SK-N-DZ (cell line): ENCODE measurements at places on chromosomes 4 and X.
A peak's percentile ranks its signal among the peaks of the same experiment; 100 is the strongest.

DNA sequence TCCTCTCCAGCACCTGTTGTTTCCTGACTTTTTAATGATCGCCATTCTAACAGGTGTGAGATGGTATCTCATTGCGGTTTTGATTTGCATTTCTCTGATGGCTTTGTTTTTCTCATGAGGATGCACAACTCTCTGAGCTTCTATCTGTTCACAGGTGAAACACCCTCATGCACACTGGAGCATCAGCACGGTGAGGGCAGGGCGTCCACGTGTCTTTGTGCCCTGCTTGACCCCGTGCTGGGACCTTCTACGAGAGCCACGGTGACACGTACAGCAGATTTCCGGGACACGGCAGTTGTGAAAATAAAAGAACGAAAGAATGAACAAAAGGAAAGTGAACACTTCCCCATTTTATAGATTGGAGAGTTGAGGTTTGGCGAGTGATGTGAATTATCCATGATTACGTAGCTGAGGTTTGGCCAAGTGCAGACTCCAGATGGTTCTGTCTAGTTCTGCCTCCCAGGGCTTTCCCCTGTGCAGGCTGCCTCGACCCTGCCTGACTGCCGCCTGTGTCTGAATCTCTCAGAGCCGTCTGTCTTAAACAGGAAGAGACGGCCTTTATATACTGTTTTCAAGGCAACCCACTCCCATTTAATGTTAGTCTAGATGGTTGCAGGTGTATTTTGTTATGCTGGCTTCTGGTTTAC, 67.8 kb upstream of the SORBS2 start:
- no peak for DNase-seq

DNA sequence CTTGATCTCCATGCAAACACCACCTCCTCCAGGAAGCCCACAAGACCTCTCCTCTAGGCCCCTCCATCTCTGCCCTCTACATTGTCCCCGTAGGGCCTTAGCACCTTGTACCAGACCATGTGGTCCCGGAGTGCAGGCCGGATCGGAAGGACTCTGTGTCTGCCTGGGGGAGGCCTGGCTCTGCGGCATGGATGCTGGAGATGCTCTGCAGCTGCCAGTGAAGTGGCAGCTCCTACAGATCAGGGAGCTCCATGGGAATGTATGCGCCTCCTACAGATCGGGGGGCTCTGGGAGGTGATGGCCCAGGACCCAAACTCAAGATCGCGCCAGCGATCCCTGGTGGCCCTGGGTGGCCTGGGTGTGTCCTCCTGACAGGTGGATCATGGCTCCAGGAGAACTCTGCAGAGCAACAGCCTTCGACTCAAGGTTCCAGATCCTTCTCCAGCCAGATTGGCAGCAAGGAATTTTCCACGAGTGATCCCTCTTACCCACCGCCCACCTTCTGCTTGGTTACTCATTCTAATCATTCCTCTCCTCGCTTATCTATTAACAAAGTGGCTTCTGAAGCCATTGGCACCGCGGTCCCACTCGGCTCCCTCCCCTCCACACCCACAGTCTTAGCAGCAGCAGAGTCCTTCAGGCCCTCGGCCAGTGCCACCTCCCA, 67.3 kb downstream of the ADRA2C start:
- DNase-seq, result no peak

DNA sequence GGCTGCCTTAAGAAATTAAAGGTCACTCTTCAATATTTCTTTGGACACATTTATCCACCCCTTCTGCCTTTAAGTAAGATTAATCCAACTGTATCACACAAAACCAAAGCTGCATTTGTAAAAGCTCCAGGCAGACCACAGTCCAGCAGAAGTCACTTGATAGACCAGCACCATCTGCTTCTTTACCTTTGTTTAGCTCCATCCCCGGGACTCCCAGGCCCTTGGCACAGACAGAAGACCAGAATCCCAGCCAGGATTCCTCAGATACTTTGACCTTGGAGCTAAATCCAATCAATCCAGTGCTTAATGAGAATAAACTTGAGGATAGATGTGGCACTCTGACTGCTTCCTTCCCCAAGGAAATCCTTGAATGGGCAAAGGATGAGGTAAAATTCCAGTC, 333.1 kb upstream of the RASGEF1B start:
- no peak for DNase-seq

DNA sequence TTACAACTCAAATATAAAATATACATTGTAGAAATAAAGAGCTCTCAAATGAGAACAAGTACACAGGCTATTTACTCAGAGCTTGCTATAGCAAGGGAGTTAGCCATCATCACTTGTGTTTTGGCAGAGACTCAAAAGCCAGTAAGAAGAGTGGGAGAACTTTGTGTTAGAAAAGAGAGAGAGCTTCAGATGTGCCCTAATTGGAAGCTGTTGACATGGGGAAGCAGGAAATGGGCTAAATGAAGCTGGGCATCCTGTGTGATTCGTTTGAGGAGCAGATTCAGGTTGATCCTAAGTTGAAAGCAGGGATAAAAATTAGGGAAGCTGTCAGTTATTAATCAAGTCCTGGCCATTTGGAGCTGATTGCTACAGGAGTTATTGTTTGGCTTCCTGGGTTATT, 207.4 kb upstream of the MAOA start:
- no peak for DNase-seq

DNA sequence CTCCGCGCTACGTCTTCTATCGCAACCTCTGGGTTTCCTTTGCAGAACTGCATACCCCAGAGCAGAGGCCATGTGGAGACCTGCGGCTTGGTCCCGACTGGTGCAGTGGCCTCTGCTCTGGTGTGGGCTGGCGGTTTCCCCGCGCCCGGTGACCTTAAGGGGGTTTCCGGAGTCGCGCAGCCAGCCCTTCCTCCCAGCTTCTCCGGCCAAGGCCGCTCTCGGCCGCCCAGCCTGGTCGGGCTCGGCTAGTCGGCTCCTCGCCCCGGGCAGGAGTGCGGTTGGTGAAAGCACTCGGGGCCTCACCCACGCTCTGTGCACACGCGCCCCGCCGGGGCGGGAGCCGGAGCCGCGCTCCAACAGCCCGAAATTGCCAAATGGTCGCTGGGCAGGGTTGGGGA, 84.9 kb downstream of the BCOR start:
- no peak for DNase-seq

DNA sequence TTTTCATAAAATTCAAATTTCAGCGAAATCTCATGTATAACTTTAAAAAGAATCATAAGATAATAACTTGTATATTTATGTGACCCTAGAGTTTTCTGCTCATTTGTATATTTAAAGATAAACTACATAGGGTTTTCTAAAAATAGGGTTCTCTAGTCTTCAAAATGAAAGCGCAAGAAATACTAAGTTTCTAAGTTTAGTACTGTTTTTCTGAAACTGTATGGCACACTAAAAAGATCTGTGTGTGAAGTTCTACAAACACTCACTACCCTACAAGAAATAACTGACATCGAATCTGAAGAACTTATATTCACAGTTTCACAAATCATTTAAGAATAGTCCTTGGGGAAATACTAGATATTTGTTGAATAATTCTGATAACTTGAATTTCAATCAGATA, 38.7 kb upstream of the NDST4 start:
- no peak for DNase-seq

GRCh38 chr4:38013461-38014366, 53.5 kb downstream of the PTTG2 start:
- no peak for DNase-seq

DNA sequence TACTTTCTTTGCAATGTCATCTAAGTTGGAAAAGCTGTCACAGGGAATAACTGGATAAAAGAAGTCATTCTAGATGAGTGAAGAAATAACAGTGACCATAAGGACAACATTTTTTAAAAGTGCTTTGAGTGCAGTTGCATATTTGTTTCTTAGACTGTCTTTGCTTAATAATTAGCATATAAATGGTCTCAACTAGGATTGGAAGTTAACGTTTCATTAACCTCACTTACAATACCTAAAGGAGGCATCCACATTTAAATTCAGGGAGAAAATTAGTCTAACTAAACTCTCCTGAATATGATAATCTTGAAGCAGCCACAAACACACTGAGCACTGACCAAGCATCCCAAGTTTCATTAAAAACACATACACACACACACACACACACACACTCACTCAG, 780.7 kb downstream of the PCDH18 start:
- DNase-seq, result no peak

DNA sequence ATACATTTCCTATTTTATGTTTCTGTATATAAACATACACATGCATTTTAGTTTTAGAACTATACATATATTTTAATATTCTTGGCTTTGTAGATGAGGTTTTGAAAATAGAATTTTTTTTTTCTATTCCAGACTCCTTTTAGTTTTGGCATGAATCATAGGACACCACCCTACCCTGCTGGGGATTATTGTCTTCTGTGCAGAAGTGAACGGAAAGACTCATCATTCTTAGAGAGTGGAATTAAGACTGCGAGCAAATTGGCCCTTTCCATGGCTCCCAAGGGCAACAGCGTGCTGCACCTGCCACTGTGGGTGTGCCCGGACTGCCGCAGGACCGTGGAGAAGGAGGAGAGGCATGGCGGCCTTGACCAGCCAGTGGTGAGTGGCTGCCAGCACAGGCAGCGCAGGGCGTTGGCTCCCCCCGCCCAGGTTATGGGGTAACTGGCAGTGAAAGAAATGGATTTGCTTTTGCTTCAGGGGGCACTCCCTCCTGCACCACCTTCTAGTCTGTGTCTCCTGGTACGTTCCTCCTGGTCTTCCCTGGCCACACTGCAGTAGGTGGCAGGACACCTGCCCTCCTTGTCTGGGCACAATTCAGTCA, 59.6 kb downstream of the FAM193A start:
- no peak for DNase-seq

GRCh38 chrX:39249999-39250398, 448.7 kb downstream of the MID1IP1 start:
- no peak for DNase-seq

- DNase-seq, result no peak
These were observed 16.0 kb downstream of the NBDY start for GRCh38 chrX:56744996-56745395.

- DNase-seq, result peak; percentile 16
These were observed 898 bp downstream of the UBQLN2 start for GRCh38 chrX:56564164-56564885.

DNA sequence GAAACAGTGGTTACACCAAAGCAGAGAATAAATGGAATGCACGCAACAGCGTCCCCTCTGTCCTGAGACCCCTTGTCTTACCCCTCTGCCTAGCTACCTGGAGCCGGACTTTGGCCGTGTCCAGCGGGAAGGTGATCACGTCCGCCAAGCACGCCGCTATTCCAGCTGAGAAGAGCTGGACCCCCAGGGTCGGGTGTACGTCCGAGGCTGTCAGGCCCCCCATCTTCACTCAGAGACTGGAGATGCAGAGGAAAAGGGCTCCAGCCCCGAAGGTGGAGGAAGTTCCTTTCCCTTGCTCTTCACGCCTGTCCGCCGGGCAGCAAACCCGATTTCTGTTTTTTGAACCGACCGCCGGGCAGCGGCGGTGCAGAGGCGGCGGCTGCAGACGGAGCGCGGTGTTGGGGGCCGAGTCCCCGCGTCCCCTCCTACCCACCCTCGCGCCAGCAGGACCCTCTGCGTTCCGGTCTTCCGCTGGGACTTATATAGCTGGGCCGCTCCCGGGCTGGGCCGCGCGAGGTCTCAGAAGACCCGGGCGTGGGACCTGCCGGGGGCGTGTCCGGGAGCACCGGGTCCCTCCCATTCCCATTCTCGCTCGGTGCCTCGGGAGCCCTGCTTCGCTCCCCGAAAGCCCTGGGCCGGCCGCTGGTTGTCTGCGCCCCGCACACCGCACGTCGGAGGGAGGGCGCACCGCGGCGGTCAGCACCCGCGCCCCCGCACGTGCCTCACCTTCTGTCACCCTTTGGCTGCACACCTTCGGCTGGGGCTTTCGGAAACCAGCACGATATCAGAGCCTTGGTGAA, at the start of gene UCP1:
UCP1 (minus strand) TSS at position 455 of the 800 bp plus-strand sequence; CDS start at position 223, 232 bp downstream.
- DNase-seq, result no peak

DNA sequence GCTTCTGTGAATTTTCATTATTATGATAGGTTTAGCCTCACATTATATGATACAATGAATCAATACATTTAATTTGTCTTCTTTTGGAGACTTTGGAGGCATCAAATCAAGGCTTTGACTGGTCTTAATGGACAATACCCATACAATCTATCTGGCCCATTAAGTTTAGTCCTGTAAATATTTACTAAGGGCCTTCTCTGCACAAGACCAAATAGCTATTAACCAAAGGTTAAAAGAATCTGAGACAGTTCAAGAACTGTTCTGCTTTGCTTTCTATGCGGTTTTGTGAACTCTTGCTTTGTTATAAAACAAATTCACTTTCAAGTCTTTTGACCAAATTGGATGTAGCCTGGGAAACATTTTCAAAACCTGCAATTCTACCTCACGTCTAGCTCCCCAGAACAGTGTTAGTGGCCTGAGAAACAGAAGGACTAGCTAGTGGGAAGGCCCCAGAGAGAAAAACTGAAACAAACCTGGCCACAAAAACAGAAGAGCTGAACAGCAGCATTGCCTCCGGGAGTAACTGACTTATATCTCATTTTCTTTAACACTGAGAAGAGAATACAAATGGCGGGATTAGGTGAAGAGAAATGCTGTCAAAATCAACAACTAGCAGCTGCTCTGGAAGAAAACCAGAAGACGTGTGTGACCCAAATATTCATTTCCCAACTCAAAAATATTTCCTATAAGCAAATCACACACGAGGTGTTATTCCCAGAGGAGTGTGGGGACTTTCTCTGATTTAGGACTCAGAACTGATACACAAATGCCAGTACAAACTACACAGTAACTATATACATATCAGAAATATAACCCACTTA, 548 bp downstream of the TLR1 start:
- no peak for DNase-seq

GRCh38 chrX:51917604-51918003, 24.2 kb downstream of the MAGED1 start:
- no peak for DNase-seq

GRCh38 chr4:140906993-140907962, 151.1 kb upstream of the TBC1D9 start:
- no peak for DNase-seq

DNA sequence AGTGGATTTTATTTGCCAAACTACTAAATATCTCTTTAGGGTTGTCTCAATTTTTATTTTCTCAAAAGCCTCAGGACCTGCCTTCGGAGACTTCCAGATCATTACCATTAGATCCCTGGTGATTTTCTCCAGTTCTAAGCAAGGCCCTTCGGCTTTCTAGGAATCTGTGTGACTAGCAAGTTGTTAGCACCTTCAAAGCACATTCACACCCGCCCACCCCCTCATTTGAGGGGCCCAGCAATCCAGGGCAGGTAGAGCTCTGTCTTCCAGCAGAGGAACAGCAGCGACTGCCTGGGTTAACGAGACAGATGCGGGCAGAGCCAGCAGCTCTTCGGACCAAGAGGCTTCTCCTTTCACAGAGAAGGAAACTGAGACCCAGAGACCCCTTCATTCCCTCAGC, 2.0 kb downstream of the WDR1 start:
- DNase-seq, result no peak

- DNase-seq, result no peak
These were observed 405.2 kb upstream of the CNKSR2 start for GRCh38 chrX:20968996-20969395.

DNA sequence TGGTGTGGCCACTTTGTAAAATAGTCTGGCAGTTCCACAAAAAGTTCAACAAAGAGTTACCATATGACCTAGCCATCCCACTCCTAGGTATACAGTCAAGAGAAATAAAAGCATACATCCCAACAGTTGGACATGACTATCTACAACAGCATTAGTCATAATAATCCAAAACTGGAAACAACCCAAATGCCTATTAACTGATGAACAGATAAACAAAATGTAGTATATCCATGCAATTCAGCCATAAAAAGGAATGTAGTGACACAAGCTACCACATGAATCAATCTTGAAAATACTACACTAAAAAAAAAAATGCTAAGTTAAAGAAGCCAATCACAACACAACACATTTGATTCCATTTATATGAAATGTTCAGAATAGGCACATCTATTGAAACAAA, 16.1 kb downstream of the MED14 start:
- DNase-seq, result no peak
